Mammary epithelial cell (primary cell): ENCODE measurements at places on chromosomes 4 and X. TPM values are rescaled to one million over a fixed set of nuclear protein-coding genes. Genes with fewer than 3 reads are reported as not detected.

DNA sequence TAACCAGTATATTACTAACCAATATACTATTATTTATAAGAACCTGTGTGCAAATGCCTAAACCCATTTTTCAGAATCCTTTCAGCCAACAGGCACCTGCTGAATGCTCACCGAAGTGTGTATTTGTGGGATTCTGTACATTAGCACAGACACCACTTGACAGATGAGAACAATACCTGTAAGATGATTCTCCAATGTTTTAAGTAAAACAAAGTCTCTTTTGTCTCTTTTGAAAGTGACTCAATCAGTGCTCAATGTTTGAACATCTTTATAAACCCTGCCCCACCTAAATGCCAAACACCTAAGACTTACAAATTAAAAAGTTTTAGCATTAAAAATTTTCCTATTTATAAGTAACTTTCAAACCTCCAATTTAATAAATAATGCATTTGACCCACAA lies 763 bp downstream of the ASB9 start:
- peak; percentile 64 for DNase-seq

DNA sequence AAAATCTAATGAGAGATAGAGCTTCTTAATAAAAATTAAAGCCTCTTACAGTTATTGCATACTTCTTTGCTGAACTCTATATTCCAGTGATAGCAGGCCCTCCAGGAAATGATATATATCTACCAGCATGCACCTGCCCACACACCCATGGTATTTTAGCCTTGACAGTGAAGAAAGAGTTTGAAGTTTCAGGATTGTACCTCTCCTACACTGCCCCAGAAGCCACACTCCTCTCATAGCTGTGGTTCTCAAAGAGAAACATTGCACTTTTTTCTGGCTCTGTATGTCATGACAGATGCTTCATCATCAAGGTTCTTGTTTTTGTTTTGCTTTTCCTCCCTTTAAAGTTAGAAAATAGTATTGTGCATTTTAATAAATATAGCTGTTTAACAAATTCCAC lies 34.0 kb downstream of the INPP4B start:
- no peak for DNase-seq

DNA sequence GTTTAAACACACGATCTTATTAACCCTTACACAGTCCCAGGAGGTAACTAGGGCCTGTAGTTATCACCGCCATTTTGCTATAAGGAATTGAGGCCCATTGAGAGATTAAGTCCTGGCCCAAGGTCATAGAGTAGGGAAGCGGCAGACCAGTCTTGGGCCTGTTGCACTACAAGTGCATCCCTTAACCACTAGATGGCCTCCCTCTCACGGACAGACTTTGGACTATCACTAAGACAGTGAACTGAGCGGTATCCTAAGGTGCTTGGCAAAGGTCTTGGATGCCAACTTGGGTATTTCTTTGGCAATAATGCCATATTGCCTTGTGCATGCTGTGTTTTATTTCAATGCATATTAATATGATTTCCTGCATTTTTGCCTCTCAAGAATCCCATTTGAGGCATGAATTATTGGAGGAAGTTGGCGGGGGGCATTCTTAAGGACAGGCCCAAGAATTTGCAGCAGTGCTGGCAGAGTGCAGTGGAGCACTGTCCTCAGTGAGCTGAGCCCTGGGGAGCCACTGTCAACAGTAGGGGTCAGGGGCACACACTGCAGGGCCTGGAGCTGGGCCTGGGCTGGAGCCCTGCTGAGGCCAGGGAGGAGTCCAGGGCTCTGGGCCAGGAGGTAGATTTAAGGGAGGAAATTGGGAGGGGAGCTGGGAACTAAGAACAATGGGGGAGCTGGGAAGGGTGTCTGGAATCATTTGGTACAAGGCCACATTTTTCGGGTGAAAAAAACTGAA lies 147.4 kb downstream of the SMIM20 start:
- DNase-seq, result peak; percentile 32

DNA sequence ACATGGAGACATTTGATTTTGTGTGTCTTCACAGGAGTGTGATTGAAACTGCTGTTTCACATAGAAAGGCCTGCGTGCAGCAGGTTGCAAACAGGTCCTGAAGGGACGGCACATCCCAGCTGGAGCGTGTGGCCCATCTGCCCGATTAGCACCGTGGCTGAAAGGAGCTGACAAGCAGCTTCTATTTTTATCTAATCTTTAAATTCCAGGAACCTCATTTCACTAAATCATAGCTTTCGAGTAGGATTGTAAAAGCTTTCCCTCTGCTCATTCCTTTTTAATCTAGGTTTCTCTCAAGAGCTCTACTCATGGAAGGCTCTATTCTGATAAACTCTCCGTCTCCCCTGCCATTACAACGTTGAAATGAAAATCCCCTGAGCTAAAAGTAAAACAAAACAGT lies 106.8 kb downstream of the FSTL5 start:
- DNase-seq, result no peak

- DNase-seq, result no peak
Measured at GRCh38 chrX:7640392-7640791, 202.6 kb upstream of the VCX start.

DNA sequence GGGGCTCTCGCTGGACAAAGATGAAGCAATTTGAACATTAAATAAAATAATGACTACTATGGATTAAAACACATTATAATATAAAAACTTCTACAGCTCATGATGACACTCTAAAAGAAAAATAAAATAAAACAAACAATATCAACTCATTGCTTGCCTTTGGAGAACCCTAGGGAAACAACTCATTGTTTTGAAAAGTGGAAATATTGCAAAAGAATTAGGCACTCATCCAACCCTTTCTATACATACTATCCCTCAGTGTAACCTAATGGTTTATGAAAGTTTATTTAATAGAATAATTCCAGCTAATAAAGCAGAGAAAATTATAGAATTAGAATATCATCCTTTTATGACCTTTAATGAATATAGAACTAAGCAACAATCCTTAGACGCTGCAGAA lies 718 bp downstream of the RAB40A start:
- DNase-seq, result no peak

DNA sequence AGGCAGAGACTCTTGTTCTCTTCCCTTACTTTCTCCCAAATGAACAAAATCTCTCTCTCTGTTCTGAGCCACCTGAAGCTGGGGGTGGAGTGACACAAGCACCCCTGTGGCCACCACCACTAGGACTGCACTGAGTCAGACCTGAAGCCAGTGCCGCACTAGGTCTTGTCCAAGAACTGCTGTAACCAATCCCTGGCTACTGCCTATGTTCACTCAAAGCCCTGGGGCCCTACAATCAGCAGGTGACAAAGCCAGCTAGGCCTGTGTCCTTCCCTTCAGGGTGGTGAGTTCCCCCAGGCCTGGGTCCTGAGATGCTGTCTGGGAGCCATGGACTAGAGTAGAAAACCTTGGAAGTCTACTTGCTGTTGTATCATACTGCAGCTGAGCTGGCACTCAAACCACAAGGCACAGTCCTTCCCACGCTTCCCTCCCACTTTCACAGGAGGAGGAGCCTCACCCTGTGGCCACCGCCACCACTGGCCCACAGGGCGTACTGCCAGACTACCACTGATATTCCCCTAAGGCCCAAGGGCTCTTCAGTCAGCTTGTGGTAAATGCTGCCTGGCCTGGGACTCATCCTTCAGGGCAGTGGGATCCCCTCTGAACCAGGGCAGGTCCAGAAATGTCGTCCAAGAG lies 119.1 kb downstream of the RTL9 start:
- DNase-seq, result peak; percentile 6

GRCh38 chr4:8250227-8250626 lies 19.3 kb upstream of the HTRA3 start:
- DNase-seq, result no peak

The ATP1B4 gene
- not detected for total RNA-seq

The RASGEF1B gene
- total RNA-seq, result 10.6 and 15.6 TPM in 2 replicates

The UGT2A1 gene
- total RNA-seq, result not detected

The TMPRSS11F gene
- not detected for total RNA-seq

The PNMA6F gene
- not detected for total RNA-seq
